Ecto neural progenitor cell (in vitro differentiated cells): ENCODE measurements at places on chromosomes 5 and 9.

GRCh38 chr5:30894811-30895210, 298.7 kb upstream of the CDH6 start:
- no peak for DNase-seq

GRCh38 chr9:97293207-97293721, 14.2 kb upstream of the CCDC180 start:
- DNase-seq = no peak

DNA sequence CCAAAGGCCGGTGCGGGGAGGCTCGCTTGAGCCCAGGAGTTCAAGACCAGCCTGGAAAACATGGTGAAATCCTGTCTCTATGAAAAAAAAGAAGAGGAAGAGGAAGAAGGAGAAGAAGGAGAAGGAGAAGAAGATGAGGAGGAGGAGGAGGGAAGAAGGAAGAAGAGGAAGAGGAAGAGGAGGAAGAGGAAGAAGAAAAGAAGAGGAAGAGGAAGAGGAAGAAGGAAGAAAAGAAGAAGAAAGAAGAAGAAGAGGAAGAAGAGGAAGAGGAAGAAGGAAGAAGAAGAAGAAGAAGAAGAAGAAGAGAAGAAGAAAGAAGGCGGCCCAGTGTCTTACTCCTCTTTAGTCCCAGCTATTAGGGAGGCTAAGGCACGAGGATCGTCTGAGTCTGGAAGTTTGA, 44.8 kb upstream of the XPA start:
- no peak for DNase-seq

GRCh38 chr9:134647359-134648080, 5.9 kb downstream of the COL5A1 start:
- DNase-seq = no peak

DNA sequence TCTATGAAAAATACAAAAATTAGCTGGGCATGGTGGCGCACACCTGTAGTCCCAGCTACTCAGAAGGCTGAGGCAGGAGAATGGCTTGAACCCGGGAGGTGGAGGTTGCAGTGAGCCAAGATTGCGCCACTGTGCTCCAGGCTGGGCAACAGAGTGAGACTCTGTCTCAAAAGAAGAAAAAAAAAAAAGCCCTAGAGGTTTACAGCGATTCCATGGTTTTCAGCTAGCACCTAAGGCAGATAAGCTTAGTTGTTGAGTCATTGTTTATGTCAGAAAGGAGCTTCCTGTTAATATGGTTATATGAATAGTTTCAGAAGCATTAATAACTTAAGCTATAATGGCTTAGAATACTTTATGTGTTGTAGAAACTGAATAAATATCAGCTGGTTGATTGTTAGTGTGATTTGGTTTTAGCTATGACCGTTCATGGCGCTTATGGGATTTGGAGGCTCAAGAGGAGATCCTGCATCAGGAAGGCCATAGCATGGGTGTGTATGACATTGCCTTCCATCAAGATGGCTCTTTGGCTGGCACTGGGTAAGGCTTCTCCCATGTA, 13.0 kb downstream of the RNF183 start:
- DNase-seq = no peak

GRCh38 chr5:90424245-90424644, 14.7 kb upstream of the CETN3 start:
- DNase-seq = no peak

- DNase-seq = no peak
Observed at GRCh38 chr5:5533927-5534326, 111.5 kb downstream of the ICE1 start.

- no peak for DNase-seq
Observed at GRCh38 chr9:5671711-5672353, 42.9 kb downstream of the RIC1 start.

DNA sequence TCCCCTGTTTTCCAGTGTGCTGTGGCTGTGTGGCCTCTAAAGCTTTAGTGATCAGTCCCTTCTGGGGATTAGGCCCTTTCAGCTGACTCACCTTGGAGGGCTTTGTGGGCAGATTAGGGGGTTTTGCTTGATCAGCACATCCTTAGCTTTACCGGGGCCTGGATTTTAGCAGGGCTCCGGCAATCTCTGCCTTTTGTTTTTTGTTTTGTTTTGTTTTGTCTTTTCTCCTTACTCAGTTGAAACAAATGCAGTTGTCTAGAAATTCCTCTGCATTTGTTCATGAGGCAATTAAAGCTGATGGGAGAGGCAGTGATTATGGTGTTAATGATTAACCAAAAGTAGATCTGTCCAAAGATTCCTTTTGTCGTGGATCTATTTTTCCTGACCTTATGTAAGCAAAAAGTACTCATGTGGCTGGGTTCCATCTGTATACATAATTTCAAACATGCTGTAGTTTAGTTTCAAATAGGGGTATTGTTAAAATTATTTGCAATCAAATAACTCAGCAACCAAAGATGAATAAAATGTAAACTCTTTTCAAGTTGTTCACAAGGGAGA, 5.2 kb upstream of the TDRD7 start:
- peak; percentile 67 for DNase-seq

GRCh38 chr9:132207839-132208615, 46.2 kb downstream of the NTNG2 start:
- DNase-seq = no peak

- peak; percentile 70 for DNase-seq
Observed at GRCh38 chr5:180494510-180495181, 467 bp downstream of the CNOT6 start.

DNA sequence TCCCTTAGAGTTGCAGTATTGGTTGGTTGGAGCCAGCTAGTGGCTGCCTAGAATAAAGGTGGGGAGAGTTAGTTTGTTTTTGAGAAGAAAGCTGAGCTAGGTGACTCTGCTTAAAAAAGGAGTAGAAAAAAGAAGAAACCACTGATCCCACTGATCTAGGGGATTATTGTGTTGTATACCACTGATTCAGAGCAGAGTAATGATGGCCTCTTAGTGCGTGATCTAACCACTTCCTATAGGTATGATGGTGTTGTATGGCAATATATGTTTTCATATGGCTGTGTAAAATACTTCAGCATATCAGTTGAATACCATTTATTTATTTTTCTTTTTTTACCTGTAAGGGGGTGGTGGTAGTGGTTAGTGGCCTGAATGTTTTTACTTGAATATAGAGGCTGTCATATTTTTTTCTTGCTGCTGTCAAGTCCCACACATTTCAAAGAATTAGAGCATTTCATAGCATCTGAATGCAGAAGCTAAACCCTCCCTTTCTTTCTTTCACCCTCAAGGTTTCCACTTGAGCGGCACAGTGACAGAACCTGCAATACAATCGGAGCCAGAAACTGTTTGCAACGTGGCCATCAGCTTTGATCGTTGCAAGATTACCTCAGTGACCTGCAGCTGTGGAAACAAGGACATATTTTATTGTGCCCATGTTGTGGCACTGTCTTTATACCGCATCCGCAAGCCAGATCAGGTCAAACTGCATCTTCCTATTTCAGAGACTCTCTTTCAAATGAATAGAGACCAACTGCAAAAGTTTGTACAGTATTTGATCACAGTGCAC, 140.3 kb downstream of the ZSWIM6 start:
- no peak for DNase-seq

DNA sequence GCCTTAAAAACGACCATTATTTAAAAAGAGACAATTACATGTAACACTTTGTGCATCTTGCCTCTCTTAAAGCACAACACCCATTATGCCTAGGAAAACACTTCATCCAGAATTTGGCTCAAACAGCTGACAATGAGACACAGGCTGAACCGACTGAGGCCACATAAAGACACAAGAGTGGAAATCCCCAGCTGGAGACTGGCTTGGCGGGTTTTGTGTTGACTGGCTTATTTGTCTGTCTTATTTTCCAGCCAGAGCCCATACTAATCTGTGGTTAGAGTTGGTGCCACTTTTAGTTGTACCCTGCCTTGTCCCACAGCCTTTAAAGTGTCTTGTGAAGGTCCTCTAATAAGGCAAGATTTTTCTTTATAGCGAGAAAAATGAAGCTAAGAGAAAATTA, 21.2 kb downstream of the TRIM14 start:
- DNase-seq = no peak

GRCh38 chr9:69458176-69458575, 133.2 kb downstream of the ENTREP1 start:
- no peak for DNase-seq

GRCh38 chr5:147853372-147853987, 22.0 kb upstream of the SPINK1 start:
- DNase-seq = no peak

GRCh38 chr5:61371474-61371873, 39.4 kb downstream of the ZSWIM6 start:
- DNase-seq = no peak

DNA sequence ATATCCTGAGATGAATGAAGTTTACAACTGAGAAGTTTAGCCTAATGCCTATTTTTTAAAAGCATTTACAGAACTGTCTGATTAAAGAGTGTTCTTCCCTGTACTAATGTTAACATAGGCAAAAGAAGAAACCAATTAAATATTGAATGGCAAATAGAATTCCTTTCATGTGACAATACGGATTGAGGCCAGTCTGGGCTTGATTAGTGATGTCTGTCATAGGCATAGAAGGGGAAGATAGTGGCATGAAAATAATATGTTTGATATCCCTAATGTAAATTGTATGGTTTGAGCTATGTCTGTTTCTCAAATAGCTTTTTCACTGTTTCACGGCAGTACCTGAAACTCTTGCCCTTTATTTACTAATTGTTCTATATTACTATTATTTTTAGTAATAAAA, 443.1 kb upstream of the CLINT1 start:
- DNase-seq = no peak

DNA sequence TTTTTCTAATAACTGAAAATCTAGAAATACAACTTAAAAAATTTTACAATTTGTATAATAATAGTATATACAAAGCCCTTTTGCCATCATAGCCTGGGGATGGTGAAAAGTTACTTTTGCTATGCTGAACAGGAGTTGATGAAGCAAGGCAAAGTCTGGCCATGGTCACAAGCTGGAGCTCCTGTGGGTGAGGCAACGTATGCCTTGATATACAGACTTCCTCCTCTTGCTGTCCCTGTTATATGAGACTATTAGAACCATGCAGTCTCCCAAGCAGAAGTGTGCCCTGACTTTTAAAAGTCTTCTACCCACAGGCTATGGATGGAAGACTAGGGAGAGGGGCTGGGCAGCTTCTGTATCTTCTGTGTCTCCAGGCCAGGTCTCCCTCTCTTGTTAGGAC, 15.7 kb downstream of the FAM151B start:
- no peak for DNase-seq

DNA sequence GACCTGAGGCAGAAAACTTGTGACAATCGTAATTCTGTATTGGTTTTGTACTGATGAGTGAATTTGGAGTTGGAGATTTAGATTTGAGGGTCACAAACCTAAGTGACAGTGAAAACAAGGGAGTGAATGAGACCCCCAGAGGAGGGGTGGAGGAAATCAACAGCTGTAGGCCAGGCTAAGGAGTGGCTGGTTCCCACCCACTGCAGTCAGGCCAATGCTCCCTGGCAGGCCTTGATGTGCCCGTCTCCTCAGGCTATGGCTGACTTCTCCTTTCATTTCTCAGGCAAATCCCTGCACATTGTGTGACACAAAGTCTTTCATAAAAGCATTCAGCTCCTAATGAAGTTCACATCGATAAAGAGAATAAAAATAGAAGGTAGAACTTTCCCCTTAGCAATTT, 557.6 kb downstream of the CETN3 start:
- no peak for DNase-seq

GRCh38 chr5:95621839-95622629, 2.1 kb downstream of the GPR150 start:
- no peak for DNase-seq

DNA sequence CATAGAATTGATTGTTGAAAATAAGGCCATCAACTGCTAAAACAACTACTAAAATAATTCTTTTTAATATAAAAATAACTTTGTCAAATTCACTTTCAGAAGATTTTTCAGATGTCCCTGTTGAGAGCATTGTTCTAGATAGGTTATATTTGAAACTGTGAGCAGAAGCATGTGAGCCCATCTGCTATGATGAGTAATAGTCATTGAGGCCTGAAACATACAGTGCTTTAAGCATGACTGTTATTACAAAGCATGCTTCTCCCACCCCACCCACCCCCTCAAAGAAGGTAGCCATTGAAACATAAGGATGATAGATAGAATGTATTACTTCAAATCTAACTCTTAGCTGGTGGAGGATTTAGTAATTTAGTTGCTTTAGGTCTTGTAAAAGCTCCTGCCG, 86.0 kb downstream of the UHRF2 start:
- no peak for DNase-seq

DNA sequence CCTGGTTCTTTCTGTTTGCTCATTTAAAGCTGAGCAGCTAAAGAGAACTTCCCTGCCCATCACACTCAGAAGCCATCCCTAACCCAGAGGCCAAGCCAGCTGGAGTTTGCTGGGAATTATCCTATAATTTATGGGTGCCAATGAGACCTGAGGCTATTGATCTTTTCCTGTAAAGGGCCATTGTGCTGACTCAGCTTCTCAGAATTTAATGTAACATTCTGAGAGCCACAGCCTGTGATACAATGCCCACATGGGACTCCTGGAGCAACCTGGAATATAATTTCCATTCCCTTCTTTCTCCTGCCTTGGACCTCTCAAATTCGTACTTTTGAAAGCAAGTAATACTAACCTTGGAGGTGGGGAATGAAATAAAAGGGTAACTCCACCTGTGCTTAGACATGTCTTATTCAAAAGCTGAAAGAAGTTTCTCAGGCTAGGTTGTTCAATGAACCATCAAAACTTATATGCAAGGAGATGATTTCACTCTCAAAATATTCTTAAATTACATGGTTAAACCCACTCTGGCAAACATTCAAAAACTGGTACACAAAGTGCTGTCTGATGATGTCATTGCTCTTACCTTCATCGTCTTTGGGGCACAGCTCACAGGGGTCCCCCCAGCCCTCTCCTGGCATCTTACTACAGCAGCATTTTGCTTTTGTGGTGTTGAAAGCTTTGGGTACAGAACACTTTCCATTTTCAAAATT, 206.7 kb downstream of the SLC12A2 start:
- no peak for DNase-seq

GRCh38 chr9:100774962-100775361, 197.1 kb downstream of the CAVIN4 start:
- DNase-seq = no peak

GRCh38 chr5:169686137-169686536, 49.1 kb downstream of the DOCK2 start:
- DNase-seq = no peak

- DNase-seq = no peak
Observed at GRCh38 chr9:2178034-2178734, 163.0 kb downstream of the SMARCA2 start.

DNA sequence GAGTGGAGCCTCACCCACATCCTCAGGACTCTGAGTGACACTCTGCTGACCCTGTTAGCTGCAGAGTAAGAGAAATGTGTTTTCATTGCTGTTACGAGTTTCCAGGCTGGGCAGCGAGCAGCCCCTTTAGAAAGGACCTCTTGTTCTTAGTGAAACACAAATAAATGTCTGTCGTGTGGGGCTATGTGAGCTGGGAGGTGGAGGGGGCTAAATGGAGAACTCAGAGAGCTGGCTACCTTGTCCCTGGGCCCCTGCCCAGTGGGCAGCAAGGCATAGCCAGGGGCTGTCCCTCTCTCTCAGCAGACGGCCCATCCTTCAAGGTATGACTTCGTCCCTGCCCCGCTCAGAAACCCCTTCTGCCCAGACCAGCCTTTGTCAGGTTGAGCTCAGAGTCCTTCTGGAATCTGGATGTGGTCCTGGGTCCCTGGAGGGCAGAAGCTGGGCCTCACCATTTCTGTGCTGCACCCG, 10.2 kb downstream of the DCANP1 start:
- DNase-seq = peak; percentile 36
